ENCODE measurements at places on chromosomes 11 and 22. TPM values are rescaled to one million over a fixed set of nuclear protein-coding genes. Genes with fewer than 3 reads are reported as not detected.

- no peak for DNase-seq
These were observed 30.4 kb upstream of the SHANK2 start for GRCh38 chr11:71282581-71283351.

- DNase-seq, result no peak
These were observed 28.4 kb downstream of the IZUMO1R start for GRCh38 chr11:94332814-94333213.

DNA sequence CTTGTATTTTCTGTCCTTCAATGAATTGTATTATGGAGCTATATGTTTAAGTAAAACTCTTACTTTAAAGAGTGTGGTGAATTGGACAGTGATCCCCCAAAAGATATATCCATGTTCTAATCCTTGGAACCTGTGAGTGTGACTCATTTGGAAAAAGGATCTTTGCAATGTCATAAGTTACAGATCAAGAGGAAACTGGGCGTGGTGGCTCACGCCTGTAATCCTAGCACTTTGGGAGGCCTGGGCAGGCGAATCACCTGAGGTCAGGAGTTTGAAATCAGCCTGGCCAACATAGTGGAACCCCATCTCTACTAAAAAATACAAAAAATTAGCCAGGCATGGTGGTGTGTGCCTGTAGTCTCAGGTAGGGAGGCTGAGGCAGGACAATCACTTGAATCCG is 36.7 kb downstream of the ELF5 start:
- DNase-seq, result no peak

DNA sequence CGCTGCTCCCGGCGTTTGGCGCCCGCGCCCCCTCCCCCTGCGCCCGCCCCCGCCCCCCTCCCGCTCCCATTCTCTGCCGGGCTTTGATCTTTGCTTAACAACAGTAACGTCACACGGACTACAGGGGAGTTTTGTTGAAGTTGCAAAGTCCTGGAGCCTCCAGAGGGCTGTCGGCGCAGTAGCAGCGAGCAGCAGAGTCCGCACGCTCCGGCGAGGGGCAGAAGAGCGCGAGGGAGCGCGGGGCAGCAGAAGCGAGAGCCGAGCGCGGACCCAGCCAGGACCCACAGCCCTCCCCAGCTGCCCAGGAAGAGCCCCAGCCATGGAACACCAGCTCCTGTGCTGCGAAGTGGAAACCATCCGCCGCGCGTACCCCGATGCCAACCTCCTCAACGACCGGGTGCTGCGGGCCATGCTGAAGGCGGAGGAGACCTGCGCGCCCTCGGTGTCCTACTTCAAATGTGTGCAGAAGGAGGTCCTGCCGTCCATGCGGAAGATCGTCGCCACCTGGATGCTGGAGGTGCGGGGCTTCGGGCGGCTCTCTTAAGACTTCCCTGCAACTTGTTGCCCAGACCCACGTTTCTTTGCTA is at the start of gene CCND1:
Gene CCND1, plus strand, starts transcription at position 162 of the 587 bp plus-strand sequence. Its CDS starts 158 bp downstream, at position 320.
- DNase-seq, result peak; percentile 78

- DNase-seq, result no peak
These were observed 7.6 kb downstream of the VPS37C start for GRCh38 chr11:61153593-61154095.

GRCh38 chr22:23393721-23394320 is 186.3 kb downstream of the IGLL1 start:
- no peak for DNase-seq

GRCh38 chr22:46613606-46614021 is 6.6 kb upstream of the GRAMD4 start:
- DNase-seq, result peak; percentile 66

- no peak for DNase-seq
These were observed 21.8 kb upstream of the ATXN10 start for GRCh38 chr22:45649809-45650208.

GRCh38 chr11:105389952-105390351 is 219.9 kb upstream of the GRIA4 start:
- DNase-seq, result no peak

DNA sequence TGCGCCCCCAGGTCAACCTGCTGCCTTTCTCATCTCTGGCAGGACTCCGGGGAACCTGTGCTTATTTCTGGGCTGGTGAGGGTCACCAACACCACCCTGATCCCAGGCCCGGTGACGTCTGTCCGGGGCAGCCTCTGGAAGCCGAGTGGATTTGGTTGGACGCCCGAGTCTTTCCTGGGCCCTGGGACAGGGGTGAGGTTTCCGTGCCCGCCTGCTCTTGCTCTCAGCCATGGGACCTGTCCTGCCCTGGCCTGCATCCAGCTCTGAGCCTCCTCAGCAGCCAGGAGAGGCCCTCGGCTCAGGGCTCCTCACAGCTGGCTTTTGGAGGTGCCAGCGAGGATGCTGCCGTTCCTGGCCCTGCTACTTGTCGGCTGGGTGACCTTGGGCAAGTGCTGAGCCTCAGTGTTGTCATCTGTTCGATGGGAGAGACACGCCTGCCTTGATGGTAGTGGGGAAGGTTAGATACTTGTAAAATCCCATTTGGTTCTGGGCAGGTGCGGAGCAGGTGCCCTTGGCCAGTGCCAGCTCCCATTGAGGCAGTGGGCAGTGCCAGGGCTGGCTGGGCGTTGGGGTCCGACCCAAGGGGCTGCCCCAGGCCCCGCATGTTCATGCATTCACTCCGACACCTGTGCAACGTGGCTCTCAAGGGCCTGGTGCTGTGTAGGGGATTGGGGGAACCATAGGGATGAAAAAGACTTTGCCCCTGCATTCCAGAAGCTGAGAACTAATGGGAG is 58.9 kb upstream of the THY1 start:
- DNase-seq, result no peak

GRCh38 chr11:41039592-41039991 is 419.9 kb downstream of the LRRC4C start:
- no peak for DNase-seq

DNA sequence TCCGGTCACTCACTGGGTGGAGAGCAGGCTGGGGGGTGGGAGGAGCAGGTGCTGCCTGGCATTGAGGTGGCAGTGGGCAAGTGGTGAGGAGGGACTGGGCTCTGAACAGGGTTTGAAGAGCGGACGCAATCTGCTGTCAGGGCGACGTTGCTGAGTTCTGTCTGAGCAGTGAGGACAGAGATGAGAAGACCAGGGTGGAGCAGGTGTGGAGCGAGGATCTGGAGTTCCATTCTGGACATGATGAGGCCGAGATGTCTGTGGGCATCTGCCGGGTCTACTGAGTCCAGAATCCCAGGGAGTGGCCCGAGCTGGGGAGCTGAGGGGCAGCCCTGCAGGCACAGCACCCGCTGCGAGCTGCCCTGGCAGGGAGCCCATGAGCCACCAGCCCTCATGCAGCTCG is 2.2 kb upstream of the MOV10L1 start:
- no peak for DNase-seq

DNA sequence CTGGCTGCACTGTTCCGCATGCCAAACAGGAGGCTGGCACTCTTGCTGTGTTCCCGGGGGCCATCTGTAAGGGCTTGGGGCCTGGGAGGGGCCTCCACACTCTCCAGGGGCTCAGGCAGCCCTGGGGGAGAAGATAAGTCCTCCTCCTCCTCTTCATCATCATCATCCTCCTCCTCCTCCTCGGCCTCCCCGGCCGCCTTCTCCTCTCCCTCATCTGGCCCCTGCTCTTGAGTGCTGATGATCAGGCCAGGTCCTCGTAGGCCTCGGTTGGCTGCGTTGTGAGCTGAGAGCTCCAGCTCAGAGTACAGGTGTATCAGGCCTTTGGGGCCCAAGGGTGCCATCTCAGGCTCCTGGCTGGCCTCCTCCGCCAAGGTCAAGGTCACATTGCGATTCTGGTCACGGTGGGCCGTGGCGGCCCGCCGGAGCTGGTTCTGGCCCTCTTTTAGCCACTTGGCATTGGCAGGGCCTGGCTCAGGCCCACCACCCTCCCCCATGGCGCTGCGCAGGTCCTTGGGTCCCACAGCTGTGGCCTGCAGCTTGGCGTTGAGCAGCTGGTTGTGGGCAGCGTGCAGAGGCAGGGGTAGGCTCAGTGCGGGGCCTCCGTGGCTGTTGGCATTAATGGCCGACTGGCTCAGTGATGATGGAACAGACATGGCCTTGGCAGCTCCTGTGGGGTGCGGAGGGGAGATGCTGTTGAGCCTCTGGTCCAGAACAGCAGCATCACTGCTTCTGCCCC is 8.0 kb downstream of the APBB1 start:
- DNase-seq, result no peak

DNA sequence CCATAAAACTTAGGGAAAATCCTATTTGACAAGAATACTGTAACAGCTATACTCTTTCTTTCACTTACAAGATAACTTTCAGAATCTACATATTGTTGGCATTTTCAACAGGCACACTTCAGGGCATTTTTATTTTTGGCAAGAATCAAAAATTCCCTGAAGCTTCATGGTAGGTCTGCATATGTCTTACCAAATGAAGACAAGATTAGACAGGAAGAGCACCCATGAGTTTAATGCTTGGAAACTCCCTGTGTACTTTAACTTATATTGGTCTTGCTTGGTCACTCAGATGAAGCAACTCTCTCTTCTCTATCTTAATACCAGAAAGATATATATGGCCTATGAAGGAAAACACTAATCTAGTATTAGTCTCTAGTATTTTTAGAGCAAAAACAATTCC is 137.7 kb downstream of the ATG16L2 start:
- no peak for DNase-seq

GRCh38 chr22:26442086-26442756 is 13.2 kb downstream of the ASPHD2 start:
- DNase-seq, result no peak

GRCh38 chr22:48576333-48577013 is 1251.2 kb downstream of the BRD1 start:
- DNase-seq, result no peak

DNA sequence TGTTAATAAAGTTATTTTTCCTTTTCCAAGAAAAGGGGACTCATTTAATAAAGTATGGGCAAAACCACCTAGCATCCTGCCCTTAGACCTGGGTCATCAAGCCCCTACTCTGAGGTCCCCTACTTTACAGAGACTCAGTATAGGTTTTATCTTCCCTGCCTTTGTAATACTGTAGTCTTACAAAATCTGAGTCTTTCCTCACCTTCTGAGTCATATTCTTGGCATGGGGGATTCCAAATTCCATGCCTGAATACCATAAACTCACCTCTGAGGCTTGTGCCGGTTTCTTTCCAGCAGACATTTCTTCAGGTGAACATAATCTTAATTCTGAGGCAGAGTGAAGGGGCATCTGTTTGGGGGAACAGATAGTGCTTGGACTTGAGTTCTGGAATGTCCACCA is 282.5 kb downstream of the KCNA4 start:
- no peak for DNase-seq

- peak; percentile 38 for DNase-seq
These were observed 619 bp downstream of the MSANTD2 start for GRCh38 chr11:124799348-124800225.

DNA sequence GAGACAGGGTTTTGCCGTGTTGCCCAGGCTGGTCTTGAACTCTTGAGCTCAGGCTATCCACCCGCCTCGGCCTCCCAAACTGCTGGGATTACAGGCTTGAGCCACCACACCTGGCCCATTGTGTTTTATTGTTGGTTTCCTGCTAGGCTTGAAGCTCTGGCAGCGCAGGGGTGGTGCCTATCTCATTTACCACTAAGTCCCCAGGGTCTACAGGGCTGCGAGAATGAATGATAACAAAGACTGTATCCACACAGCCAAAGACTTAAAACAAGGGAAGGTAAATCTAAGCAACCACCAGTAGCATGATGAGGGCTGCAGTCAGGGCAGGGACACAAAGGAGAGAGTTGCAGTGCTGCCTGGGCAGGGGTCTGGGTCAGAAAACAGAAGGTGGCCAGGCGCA is 37.3 kb upstream of the XBP1 start:
- DNase-seq, result no peak

DNA sequence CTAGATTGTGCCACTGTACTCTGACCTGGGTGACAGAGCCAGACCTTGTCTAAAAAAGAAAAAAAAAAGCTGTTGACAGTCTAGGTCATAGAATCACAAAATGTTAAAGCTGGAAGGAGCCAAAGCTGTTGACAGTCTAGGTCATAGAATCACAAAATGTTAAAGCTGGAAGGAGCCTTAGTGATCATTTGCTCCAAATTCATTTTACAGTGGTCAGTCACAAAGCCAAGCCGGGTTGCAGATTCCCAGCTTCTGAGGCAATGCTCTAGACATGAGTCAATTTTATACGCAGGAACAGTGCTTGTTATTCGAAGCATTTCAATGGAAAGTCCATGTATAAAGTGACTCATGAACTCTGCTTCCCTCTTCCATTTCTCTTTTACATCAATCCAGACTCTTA is 47.4 kb downstream of the SYT13 start:
- no peak for DNase-seq

DNA sequence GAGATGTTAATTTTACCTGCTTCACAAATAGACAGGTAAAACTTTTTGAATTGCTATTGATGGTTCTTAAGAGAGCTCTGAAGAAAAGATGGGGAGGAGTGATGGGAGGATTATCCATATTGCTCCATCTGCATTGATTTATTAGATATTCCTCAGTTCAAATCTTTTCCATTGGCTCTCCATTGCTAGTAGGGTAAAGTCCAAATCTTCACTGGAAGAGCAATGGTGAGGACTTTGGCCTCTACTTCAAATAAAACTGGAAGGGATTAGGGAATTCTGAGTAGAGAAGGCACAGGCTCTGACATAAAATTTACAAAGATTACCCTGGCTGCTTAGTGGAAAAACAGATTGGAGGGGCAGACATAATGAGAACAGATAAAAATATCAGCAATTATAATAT is 1024.1 kb downstream of the LRRC4C start:
- no peak for DNase-seq

DNA sequence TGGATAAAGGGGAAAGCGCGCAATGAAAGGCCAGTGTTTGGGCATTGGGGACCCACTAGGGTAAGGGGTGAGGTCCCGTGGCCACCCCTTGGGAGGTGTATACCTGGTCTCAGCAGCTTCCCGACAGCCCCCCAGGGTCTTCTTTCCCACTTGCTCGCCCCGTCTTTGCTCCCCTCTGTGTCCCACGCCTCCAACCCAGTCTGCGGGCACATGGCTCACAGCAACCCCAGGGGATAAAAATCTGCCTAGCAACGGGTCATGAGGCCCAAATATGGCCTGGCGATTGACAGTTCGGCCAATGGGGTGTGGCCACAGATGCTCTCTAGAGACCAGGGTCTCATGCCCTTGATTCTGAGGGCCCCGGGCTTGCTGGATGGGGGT is 41.6 kb downstream of the AHNAK start:
- DNase-seq, result no peak

Gene CEP126
- total RNA-seq, result 3.3 TPM

Gene IGF2
- total RNA-seq, result 94.3 TPM

Gene IGSF9B
- 40.0 TPM for total RNA-seq

Gene FIBIN
- 14.3 TPM for total RNA-seq

Gene C1QTNF4
- 0.37 TPM for total RNA-seq

Gene DTX4
- 5.0 TPM for total RNA-seq

Gene SCARF2
- 3.2 TPM for total RNA-seq

Gene RASGRP2
- 25.3 TPM for total RNA-seq
